ENCODE measurements at places on chromosomes 11 and 22.

GRCh38 chr11:100776212-100776896, 89.3 kb downstream of the ARHGAP42 start:
- no peak for DNase-seq

- no peak for DNase-seq
These were observed 8.6 kb downstream of the TMEM121B start for GRCh38 chr22:17112491-17113042.

GRCh38 chr11:17933708-17934107, 79.1 kb downstream of the SERGEF start:
- no peak for DNase-seq

DNA sequence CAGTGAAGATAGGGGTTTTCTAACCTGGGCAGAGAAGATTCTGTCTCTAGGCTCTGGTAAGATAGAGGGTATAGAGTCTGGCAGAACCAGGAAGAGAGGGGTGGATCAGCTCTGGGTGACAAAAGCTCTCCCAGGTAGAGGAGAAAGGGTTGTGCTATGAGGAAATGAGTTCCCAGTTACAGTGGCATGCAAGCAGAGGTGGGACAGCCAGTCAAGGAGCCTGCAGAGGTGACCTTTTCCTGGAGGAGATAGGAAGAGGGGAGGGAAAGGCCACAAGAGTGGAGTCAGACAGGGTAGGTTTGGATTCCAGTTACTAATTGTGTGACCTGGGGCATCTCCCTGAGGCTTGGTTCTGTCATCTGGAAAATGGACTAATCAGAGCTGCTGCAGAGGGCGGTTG, 3.4 kb upstream of the CAPN5 start:
- no peak for DNase-seq

DNA sequence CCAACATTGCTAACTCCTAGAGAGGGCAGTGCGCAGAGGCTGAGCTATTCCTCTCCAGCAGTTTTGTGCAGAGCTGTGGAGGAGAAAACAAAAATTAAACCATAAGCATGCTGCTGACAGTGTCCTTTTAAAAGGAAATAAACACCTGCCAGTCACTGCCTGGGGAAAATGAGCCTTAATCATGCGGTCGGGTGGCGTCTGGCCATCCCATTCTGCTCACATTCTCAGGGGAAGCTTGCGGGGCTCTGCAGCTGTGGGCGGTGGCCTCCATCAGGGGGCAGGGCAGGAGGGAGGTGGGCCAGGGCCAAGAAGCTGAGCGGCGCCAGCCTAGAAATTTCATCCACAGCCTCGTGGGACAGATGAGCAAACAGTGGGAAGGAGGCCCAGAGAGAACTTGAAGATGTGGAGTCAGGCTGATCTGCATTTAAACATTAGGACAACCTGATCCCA, 71.0 kb upstream of the TP53I11 start:
- no peak for DNase-seq

DNA sequence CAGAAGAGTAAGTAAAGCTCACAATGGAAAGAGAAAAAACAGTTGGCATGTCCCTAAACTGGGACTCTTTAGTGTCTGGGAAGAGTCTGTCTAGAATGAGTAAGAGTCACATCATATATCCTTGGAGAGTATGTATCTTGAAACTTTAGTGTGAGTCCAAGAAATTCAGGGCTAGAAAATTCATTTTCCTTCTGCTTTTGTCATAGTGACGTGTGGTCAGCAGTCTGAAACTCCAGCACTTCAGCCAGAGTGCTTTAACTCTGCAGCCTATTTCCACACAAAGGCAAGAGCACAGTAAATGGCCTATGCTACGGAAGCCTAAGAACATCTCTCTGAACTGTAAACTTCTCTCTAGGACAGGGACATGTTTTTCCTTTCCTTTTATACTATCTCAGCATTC, 174.1 kb downstream of the FAM181B start:
- no peak for DNase-seq

DNA sequence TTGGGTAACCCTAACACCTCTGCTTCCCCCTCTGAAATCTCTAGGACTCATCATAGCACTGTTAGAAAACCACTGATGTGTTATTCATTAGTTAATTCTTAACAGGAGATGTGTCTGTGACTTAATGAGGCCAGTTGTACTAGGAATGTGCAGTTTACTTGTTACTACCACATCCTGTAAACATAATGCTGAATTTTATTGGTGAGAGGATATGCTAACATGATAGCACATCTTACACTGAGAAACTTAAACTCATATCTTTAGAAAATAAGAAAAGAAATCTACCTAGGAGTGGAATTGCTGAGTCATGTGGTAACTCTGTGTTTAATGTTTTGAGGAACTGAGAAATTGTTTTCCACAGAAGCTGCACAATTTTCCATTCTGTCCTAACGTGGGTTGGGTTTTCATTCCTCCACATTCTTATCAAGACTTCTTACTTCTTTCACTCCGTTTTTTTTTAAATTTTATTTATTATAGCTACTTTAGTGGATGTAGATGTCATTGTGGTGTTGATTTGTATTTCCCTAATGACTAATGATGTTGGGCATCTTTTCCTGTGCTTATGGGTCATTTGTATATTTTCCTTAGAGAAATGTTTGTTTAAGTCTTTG, 33.7 kb downstream of the RNF121 start:
- DNase-seq = no peak

DNA sequence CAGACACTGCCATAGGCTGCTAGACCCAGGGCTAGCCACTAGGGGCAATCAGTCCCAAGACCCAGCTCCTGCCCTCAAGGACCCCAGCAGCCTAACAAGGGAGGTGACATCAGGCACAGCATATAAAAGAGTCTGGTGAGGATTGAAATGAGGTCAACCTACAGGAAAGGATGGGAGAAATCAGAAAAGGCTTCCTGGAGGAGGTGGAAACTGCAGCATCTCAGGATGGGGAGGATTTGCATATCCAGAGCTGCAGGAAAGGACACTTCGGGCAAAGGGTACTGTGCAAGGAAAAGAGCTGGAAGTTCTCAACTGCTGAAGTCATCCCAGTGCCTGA, 2.9 kb upstream of the ARFGAP2 start:
- no peak for DNase-seq

- DNase-seq = no peak
These were observed 173.8 kb downstream of the LARGE1 start for GRCh38 chr22:33746501-33746928.

GRCh38 chr22:31080848-31081649, at the start of gene SMTN:
Gene SMTN, plus strand, starts transcription at chr22:31081318. Its CDS starts 1,941 bp downstream, at chr22:31083259.
- DNase-seq = no peak

DNA sequence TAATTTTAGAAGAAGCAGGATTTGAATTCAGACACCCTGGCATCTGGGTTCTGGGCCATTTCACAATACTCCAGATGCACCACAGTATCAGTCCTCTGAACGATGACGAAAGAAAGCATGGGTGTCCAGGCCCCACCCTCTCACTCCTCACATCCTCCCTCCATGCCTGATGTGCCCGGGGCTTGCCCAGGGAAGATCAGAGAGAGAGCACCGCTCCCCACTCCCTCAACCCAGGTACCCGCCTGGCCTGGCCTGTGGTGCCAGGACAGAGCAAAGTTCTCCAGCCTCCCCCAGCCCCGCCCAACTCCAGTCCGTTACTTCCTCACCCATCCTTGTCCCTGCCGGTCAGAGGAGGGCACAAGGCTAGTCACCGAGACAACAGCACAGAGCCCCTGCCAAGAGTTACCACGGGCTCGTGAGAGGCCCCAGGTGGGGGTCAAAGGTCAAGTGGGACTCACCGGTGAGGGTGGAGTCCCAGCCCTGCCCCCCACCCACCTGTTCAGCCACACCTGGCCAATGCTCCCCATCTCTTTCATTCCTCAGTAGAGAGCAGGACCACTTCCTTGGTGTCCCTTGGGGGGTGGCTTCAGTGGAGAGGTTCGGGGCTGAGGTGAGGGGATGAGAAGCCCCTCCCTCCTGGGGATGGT, 8.1 kb downstream of the BCL9L start:
- DNase-seq = no peak

- no peak for DNase-seq
These were observed 25.2 kb downstream of the FAM76B start for GRCh38 chr11:95764267-95764898.

- no peak for DNase-seq
These were observed 1413.0 kb downstream of the BRD1 start for GRCh38 chr22:48414651-48415050.

DNA sequence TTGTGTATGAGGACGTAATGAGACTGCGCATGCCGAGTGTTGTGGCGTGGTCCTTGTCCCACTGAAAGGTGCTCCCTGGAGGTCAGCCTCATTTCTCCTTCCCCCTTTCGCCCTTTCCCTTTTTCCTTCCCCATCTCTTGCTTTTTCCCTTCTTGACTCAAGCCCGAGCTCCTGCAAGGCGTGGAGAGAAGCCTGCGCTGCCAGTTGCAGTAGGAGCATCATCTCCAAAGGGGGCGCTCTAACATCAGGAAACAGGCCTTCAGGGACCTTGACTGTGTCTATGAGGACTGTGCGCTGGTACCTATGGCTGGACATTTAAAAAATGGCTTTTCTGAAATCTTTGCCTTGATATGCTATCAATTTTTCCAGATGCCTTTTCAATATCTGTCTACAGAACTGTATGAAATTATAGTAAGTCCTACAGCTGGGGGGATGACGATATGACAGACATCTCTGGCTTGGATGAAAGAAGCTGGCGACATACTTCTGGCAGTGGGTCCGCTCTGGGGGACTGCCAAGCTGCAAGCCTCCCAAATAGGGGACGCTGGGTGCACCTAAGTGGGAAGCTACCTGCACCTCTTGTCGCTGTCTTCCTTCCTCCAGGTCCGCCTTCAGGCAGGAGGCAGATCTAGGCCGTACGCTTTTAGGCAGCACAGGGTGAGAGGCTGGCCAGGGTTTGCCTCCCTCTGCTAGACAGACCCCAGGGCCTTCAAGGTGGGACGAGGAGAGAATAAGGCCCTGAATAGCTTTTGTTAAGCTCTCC, 96.5 kb downstream of the NXPE2 start:
- no peak for DNase-seq

- no peak for DNase-seq
These were observed 884 bp downstream of the CENATAC start for GRCh38 chr11:118998822-118999221.

DNA sequence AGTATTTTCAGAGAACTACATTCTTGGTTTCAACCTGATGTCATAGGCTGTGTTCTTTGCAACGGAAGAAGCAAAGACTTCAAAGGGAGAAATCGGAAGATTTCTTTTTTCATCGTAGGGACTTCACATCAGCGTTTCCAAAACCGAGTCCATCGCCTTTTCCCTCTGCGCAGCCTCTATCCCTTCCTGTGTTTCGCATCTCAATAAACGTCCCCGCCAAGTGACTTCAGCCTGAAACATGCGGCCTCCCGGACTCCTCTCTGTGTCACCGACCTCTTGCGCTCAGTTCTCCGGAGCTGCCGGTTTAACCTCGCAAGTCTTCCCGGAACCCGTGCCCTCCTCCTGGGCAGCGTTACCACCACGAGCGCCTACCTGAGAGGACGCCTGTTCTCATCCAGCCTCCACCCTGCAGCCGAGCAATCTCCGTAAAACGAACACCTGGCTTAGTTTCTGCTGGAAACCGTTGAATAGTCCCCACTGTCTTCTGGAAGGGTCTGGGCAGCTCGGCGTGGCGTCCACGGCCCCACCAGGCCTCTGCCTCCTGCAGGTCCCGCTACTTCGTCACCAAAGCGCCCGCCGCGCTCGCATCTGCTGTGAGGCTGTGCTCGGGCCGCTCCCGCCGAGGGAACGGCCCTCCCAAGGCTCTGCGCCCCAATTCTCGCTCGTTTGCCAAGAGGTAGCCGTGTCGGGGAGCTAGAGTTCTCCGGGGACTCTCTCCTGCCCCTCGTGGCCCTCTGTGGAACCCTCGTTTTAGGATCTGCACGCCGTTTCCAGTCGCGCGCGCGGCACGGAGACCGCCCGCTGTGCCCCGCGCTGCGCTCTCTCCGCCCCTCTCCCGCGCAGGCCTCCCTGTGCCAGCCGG, at the start of gene GLB1L3:
Gene GLB1L3 (plus strand): TSS at position 846 of the 862 bp plus-strand sequence. CDS start 362 bp downstream, outside the sequence.
- no peak for DNase-seq

DNA sequence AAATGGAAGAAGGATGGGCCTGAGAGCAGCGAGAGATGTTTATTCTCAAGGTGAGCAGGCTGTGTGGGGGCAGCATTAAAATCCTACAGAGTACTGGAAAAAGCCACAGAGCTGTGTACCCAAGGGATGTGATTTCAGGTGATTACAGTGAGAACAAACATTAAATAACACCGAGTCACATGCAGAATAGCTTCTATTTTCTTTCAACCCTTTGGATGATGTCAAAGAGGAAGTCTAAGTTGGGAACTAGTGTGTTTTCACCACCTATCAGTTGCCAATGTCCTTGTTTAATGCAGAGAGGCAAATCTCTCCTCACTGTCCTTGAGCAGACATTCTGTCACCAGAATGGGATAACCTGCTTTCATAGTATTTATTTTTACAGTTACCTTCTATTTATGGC, 379.6 kb upstream of the NARS2 start:
- no peak for DNase-seq

DNA sequence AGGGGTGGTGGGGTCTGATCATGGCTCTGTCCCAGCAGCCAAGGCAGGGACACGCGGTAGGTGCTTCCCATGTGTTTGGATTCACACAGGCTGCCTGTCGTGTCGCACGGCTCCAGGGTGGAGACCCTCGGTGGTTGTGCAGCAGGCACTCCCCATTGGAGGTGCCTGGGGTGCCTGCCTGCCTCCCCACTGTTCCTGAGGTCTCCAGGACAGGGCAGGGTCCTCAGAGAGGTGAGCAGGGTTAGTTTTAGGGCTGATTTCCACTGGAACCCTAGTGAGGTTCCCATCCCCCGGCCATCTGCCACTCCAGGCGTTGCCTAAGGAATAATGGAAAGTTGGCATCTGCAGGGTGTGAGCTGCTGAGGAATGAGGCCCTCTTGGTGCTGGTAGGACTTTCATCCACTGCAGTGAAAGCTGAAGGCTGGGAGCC, 32.3 kb downstream of the OSBPL5 start:
- DNase-seq = no peak

GRCh38 chr11:29351301-29351873, 665.4 kb downstream of the KCNA4 start:
- DNase-seq = no peak

DNA sequence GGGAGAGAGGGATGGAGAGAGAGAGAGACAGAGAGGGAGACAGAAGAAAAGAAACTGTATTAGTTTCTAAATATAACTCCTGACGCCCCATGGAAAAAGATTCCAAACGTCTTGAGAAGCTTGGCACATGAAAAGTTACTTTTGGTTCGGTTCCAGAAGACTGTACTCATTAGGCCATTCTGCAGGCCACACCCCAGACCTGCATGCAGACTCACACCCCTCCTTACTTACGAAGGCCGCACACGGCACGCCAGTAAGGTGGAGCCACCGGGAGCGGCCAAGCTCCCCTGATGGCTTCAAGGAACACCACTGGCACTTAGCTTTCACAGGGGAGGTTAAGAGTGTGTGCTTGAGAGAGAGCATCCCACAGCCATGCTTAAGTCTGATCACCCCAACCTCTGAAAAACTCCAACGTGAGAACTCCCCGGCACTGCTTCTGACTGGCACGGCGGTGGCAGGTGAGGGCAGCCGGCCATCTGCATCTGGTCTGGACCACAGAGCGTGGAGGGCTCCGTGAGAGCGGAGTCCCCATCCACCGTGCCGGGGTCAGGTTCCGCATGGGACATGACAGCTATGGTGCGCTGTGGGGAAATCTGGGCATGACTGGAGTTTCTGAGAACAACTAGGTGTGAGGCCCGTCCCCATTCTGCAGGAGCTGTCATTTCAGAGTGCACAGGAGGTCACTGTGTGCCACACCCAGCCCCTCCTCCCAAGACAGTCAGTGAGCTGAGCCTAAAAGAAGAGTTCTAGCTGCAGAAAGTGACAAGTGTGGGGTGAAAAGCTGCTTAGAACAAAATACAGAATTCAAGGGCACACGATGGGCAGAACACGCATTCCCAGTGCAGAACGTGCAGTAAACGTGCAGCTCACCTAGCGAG, 62.4 kb downstream of the MYH9 start:
- peak; percentile 72 for DNase-seq
